GM12864 (cell line): ENCODE measurements at places on chromosomes 12 and 14.

GRCh38 chr12:131714759-131715158 is 3.9 kb downstream of the SFSWAP start:
- no peak for DNase-seq

- DNase-seq: no peak
Observed at GRCh38 chr12:92341065-92341668, 195.5 kb upstream of the BTG1 start.

GRCh38 chr14:44897845-44898151 is 63.9 kb downstream of the KLHL28 start:
- DNase-seq: peak; percentile 27

DNA sequence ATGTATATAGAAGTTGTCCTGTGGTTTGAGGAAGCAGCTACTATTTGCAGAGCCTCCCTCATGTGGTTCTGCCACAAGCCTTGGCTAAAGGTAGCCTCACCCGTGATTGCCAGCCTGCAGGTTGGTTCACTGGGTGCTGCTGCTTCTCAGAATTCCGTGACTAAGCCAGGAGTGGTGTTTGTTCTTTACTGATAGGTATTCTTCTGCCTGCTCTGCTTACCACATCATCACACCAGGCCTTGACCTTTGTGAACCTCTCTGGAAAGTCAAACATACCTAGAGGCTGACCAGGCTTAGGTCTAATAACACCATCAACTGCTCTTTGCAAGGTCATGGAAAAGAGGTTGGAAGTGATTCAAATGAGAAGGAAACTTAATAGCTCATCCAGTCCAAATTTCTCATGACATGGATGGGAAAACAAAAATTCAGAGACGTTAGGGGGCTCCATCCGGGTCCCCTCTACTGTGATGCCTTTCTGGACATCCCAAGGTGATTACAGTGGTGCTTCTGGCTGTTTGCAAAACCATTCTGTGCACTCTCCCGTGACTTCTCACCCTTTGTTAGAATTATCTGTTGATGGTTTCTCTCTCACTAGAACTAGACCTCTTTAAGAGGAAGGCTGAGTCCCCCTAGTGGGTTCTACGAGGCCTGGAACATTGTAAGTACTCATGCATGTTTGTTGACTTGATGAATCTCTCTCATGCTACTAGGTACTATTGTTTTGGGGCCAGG is 8.5 kb upstream of the SOCS2 start:
- DNase-seq: no peak

DNA sequence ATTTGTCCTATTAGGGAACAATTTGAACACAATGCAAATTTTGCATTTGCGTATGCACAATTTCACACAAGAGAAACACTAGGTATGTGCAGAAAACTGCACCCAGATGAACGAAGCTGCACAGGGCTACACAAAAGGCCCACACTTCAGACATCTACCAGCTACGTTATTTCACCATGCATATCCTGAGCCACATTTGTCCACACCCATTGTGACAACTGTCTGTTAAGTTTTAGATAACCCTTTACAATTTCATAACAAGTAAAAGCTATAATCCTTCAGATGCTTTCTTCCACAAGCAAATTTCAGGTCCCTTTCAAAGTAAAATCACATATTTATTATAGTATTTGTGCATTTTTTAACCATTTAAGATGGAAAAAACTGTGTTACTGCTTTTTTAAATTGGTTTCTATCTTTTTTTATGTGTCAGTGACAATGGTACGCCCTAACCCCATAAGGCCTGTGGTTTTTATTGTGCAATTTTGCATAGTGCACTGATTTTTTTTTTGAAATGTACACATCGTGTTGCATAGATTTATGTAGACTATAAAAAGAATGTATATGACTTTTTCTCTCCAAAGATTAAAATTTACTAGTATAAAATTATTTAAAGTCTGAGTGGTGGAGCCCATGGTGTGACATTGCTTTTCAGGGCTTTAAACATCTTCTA is 87.8 kb upstream of the BTG1 start:
- no peak for DNase-seq

DNA sequence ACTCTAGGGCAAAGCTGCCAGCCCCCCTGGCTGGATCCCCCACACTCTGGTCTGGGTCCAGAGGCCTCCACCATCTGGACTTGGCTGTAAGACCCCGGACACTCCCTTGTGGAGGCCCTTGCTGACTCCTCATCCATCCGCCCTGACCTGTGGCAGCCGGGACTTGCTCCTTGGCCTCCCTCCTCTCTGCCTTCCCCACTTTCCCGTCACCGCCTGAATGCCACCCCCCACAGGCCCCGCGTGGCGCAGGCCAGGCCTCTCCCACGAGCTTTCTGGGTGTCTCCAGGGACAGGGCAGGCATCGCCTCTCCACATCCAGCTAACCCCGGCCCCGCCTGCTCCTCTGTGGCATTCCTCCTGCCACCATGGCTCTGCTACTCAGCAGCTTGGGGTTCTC is 14.1 kb downstream of the JAG2 start:
- DNase-seq: no peak

- no peak for DNase-seq
Observed at GRCh38 chr14:67409461-67409860, 2.5 kb downstream of the PLEK2 start.

GRCh38 chr12:119644930-119645329 is 23.0 kb upstream of the PRKAB1 start:
- DNase-seq: no peak

- DNase-seq: no peak
Observed at GRCh38 chr14:33560718-33561431, 390.0 kb downstream of the EGLN3 start.

DNA sequence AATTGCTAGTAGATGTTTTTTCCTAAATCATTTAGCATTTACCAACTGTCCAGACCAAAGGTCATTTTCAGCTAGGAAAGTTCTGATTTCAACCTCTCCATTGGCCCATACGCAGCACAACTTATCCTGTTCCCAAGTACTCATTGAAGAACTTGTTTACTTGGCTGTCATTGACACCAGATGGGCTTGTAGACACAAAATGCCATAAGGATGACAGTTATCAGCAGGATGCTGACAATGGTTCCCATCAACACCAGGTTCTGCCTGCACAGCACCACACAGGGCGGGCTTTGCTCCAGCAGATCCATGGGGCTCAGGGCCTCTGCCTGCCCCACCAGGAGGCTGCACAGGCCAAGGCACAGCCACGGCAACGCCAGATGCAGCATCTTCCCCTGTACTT is 36.5 kb upstream of the TMPRSS12 start:
- no peak for DNase-seq

- DNase-seq: no peak
Observed at GRCh38 chr12:112617153-112617505, 174.4 kb upstream of the RPH3A start.

GRCh38 chr14:62179367-62180018 is 417.3 kb downstream of the SNAPC1 start:
- peak; percentile 30 for DNase-seq

DNA sequence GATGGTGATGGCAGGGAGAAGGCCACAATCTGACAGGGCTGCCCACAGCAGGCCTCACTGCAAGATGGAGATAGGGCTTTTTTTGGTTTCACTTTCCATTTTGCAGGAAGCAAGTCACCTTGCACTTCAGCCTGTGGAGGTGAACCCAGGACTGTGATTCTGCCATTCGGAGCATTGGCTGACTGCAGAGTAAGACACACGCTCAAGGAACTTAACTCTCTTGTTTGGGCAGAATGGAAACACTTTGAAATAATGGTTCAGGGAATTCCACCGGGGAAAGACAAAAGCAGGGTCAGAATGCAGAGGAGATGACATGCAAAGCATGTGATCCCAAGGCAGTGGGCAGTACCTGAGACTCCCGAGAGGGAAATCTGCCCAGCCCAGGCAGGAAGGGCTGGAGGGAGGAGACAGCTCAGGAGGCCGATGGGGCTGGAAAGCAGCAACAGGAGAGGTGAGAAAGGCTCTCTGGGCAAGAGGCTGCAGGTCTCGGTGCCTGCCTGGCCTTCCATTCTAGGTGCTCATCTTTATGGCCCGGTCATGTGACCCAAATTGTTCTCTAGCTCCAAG is 58.7 kb upstream of the PRMT8 start:
- no peak for DNase-seq

GRCh38 chr12:89864411-89864810 is 155.8 kb upstream of the ATP2B1 start:
- no peak for DNase-seq

GRCh38 chr12:71589478-71589881 is 74.2 kb downstream of the ZFC3H1 start:
- no peak for DNase-seq

DNA sequence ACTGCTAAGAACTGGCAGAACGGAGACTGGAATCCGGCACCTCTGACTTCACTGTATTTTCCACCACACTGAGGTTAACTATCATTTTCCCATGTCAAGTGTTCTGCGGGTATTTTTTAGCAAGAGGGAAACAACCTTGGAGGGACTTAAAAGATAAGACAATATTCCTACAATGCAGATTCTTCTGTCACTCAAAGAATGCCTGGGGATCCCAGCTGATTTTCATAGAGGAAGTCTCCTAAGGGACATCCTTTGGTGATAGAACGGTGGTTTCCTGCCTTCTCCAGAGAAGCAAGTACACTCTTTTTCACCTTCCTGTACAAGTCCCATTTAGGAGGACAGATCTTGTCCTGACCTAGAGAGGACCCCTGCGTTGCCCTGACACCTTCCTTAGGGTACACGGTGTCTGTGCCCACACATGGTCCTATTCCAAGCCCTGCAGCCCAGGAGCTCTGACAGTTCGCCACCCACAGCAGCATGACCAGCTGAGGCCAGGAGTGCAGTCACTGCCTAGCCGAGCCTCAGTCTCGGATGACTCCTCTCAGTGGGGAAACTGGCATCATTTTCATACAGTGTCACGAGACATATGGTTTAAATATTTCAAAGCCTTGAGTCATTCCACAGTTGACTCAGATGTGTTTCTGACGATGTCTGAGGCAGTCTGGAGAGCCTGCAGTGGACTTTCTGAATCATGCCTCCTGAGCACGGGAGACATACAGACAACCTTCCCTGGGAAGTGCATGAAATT is 181.3 kb upstream of the FKBP4 start:
- DNase-seq: no peak

GRCh38 chr12:7856516-7856915 is 16.2 kb downstream of the SLC2A14 start:
- no peak for DNase-seq

- DNase-seq: no peak
Observed at GRCh38 chr12:115918763-115919162, 358.7 kb downstream of the MED13L start.

GRCh38 chr12:54193434-54193833 is 4.6 kb upstream of the SMUG1 start:
- DNase-seq: no peak

DNA sequence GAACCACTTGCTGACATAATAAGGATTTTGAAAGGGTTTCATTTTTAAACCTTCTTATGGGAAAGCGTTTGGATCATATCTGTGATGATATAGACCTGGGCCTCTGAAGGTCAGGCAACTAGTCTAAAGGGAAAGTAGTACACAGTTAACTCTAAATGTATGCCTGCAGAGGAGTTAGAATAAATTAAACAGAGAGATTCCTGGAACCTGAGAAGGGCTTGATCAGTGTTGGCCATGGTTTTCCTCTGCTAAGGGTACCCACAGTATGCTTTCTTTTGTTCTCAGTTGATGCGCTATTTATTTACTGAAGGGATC is 14.4 kb upstream of the POLR3B start:
- no peak for DNase-seq

GRCh38 chr12:107402041-107403022 is 283.3 kb upstream of the PWP1 start:
- DNase-seq: peak; percentile 18

- DNase-seq: no peak
Observed at GRCh38 chr12:122866950-122867607, 28.8 kb downstream of the VPS37B start.

- no peak for DNase-seq
Observed at GRCh38 chr12:59580050-59580449, 15.8 kb upstream of the SLC16A7 start.

GRCh38 chr12:56487448-56488040 is 417 bp downstream of the GLS2 start:
- no peak for DNase-seq

DNA sequence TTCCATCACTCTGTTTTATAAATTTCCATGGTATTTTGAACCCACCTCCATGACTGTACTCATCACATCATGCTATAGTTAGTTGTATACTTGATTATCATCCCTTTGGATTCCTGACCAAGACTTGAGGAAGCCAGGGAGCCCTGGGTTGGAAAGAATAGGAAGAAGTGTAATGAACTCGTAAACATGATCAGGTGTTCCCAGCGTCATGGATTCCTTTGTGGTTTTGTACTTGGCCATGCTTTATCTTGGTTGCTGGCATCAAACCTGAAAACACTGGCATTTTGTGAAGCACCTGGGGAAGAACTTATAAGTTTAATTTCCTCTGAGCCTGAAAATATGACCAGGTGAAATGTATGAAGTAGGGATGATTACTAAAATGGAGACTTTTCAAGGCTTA is 76.4 kb downstream of the CHST11 start:
- DNase-seq: no peak

- no peak for DNase-seq
Observed at GRCh38 chr14:26138764-26139445, 458.9 kb downstream of the NOVA1 start.

DNA sequence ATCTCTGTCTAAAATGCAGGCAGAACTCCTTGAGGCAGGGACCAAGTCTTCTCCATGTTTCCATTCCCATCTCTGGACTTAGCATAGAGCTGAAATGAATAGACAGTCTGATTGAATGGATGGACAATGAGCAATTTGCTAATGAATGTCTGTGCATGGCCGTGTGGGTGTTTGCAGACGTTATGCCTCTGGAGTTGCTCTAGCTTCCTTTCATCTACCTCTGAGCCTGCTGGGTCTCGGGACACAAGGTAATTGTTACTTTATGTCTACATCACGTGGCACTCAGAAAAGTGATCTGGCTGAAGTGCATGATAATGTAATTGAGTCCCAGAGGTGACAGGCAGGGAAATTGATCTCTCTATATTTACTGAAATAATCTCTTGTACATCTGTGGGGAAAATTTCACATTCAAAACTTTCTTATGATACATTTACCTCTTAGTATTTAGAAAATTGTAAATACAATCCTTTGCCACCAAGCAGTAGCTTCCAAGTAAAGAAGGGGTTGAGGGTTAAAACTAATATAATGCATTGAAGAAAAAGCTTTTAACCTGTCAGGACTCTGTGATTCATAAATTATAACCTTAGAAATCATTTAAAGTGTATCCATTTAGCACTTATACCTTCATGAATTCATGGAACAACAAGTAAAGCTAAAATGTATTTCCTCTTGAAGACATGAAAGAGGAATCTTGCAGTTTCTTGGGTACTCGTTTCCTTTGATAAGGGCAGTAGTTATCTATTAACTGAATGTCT is 424.1 kb downstream of the APAF1 start:
- DNase-seq: no peak

DNA sequence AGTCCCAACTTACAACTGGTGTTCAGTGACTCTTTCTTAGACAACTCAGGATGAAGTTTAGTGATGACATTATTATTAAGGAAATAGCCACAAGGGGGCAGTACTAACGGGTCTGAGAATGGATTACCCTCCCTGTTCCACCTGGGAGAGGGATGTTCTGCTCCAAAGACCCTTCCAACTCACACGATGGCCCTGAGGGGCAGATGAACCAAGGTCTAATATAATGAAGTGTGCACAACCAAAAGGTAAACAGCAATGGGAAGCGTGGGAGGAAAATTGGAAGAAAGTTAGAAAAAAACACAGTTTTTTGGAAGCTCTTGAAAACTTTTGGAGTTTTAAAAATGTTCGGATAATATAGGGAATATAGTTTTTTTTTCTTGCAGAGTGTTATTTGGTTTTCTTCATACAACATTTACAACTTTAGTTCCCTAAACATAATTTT is 24.0 kb downstream of the FGF6 start:
- no peak for DNase-seq

GRCh38 chr12:125053821-125054220 is 11.4 kb upstream of the AACS start:
- DNase-seq: no peak

GRCh38 chr12:133235401-133236112 is at the start of gene ANHX:
ANHX (minus strand) TSS chr12:133235877; CDS start chr12:133234356, 1,521 bp downstream.
- no peak for DNase-seq
